NCI-H1105 treated with DMSO at 0.1 percent for 48 hours (cell line): ENCODE measurements at places on chromosomes 11 and 22.

DNA sequence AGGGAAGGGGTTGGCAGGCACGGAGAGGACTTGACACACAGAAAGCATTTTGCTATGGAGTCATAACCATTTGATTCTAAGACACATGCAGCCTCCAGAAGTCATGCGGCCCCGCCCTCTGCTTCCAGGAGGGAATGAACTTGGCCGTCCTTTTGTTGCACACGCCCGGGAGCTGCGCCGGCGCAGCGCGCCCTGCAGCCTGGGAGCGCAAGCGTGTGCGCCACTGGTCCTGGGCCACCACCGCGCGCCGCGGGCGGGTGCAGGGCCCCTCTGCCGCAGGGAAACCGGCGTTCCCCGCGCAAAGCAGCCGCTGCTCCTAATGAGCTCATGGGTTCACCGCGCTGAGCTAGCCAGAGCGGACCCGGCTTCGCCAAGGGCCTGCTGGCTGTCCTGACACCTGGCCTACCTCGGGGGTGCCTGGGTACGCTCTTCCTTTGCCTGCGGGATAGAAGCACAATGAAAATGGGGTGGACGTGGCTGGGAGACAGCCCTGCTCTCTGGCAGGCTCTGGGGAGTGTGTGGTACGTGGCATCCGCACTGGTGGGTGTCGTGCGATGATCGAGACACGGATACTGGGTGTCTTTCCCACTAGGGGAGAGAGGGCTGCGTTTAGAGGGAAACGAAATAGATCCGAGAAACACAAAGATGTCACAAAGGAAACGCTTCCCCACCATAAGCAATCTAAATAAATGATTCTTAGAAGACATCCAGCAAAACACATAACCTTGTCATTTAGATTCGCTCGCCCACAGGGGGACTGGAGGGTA is 669 bp downstream of the MICAL3 start:
- DNase-seq, result peak; percentile 79

- no peak for DNase-seq
These were observed 105.7 kb downstream of the MICAL2 start for GRCh38 chr11:12216041-12216451.

GRCh38 chr11:33582636-33583325 is 117.8 kb downstream of the C11orf91 start:
- no peak for DNase-seq

DNA sequence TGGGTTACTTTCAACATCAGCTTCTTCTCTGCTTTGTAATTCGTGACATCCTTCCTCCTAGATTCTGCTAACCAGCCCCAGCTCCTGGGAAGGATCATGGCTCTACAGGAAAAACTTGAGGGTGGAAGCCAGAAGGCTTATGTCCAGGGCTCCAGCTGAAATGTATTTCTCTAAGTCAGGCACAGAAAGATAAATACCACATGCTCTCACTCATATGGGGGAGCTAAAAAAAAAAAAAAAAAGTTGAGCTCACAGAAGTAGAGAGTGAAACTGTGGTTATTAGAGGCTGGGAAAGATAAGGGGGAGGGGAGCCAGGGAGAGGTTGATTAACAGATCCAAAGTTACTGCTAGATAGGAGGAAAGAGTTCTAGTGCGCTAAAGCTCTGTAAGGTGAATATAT is 74.9 kb downstream of the DSCAML1 start:
- DNase-seq, result no peak

DNA sequence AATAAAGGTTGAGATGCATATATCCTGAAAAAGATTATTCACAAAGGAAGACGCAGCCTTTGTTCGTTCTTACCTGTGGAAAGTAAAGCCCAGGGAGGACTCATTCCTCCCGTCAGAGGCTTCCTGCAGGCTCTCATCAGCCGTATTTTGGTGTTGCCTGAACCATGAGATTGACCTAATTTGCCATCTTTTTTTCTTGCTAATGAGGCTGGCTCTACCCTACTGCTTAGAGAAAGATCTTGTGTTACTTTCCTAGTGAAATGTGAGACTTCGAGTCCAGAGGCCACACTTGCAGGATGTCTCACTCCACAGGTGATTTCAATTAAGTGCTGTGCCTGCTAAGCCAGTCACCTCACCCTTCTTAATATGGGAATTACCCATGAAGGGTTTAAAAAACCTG is 269.9 kb downstream of the NTM start:
- no peak for DNase-seq

DNA sequence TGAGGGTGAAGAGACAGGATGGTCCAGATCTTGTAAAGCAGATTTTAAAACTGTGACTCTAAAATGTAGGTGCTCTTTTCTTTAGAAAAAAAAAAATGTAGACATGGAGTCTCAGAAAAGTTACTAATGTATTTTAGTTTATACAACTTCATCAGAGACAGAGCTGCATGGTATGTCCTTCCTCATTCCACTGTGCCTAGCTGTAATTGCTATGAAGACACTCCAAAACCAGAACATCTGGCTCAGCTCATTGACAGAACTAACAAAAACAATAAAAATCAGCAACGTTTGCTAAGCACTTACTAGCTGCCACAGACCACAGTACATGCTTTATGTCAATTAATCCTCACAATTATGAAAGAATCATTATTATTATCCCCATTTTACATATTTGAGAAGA is 160.7 kb downstream of the BARX2 start:
- no peak for DNase-seq

DNA sequence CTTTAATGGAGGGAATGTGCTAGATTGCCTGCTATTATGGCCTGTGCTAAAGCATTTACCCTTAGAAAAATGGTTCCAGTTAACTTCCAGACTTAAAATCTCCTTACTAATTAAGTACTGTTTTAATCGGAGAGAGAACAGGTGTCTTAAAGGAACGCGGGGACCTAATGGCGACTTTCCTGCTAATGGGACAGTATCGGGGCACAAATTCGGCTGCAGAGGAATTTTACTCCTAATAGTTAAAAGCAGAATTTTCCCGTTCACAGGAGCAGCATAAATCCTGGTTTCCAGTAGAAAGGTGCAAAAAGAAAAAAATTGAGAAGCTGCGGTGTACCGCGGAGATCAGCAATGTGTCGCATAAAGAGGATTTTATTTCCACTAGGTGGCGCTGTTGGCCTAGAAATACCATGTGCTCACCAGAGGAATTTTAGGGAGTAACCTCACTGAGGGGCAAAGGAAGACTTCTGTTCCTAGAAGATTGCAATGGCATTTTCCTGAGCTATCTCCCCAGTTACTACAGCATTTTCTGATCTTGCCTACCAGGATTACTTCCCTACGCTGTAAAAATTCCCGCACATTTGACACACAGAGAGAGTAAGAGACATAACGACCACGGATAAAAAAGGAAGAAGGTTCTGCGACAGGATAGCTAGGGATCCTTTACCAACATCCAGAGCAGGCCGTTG is 44.5 kb downstream of the ZNF280B start:
- DNase-seq, result peak; percentile 49

GRCh38 chr11:118167906-118168305 is 8.5 kb downstream of the SCN2B start:
- no peak for DNase-seq

DNA sequence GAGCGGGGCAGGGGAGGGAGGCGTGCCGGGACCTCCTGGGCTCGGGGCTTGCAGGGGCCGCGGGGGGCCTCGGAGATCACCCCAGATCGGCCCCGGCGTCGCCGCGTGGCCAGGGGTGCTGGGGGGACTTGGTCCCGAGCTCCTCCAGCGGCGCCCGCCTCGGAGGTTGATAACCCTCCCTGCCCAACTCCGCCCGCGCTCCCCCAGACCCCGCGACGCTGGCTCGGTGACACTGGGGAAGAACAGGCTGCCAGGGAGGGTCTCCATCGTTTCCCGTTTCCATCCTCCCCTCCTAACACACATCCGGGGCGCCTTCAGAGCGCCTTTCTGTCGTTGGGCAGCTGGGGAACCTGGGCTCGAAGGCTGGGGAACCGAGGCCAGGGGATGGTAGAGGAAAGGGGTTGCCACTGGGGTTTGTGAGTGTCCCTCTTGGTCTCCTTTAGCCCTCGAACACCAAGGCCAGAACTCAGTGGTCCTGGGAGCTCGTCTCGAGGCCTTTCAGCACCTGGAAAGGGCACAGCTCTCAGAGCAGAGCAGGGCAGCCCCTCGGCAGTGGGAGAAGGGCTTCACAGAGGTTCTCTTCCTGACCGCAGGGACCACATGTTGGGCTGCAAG is 431 bp downstream of the SLC37A2 start:
- no peak for DNase-seq

DNA sequence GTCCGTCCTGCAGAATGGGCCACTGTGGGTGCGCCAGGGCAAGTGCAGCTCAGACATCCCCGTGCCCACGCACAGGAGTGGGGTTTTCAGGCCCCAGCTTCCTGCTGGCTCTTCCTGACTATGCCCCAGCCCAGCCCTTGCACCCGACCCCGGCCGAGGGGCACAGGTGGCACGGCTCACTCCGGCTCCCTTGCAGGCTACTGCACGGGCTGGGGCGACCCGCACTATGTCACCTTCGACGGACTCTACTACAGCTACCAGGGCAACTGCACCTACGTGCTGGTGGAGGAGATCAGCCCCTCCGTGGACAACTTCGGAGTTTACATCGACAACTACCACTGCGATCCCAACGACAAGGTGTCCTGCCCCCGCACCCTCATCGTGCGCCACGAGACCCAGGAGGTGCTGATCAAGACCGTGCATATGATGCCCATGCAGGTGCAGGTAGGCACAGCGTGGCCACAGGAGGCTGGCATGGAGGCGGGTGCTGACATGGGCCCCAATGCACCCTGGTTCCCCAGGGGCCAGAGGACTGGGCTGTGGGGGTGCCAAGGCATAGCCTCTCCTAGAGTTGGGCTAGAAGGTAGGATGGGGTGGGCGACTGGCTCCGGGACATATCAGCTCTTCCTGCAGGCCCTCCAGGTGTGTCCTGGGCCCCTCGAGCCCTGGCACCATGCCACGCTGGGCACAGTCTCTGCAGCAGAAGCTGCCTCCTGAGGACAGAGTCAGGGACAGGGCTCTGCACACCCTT is 27.7 kb downstream of the MUC2 start:
- DNase-seq, result no peak

DNA sequence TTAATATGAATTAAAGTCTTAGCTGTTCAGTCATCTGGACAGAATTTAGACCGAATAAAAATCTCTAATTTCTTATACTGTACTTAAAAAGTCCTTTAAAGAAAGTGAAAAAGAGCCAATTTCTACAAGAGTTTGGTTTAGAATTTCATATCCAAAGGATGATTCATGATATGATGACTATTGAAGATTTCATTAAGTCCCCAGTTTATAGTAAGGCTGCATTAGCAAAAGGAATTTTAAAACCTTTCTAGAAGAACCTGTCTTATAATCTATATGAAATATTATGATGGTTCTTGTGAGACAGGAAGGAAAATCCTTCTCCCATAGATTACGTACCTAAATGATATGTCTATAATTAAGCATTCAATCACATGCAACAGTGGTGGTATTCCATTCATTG is 34.8 kb downstream of the TSG101 start:
- no peak for DNase-seq

DNA sequence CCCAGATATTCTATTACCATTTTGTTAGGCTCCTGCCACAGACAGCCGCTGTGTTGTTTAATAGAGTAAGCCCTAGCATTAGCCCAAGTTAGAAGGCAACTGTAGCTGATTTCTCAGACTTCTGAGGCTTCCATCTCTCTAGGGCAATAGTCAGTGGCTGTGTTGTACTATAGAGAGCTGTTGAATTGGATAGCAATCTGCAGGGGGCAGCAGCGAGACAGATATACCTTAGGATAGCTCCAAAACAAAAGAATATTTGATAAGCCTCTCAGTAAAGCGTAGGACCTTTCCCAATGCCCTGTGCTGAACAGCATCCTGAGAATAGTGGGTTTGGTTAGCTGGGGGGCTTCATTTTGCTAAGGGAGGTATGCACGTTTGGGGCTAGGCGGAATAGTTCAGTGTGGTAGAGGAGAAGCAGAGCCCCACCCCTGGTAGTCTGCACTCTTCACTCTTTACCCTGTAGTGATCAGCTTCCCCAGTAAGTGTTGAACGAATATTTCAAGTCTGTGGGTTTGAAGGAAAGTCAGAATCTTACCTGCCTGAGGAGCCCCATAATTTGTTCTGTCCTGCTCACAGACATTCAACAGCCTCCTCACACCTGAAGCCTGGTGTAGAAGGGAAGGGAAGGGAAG is 515.1 kb downstream of the INSC start:
- DNase-seq, result no peak

- DNase-seq, result no peak
These were observed 997 bp upstream of the CDHR5 start for GRCh38 chr11:625636-626268.

GRCh38 chr11:19246816-19247215 is 6.1 kb upstream of the E2F8 start:
- no peak for DNase-seq

DNA sequence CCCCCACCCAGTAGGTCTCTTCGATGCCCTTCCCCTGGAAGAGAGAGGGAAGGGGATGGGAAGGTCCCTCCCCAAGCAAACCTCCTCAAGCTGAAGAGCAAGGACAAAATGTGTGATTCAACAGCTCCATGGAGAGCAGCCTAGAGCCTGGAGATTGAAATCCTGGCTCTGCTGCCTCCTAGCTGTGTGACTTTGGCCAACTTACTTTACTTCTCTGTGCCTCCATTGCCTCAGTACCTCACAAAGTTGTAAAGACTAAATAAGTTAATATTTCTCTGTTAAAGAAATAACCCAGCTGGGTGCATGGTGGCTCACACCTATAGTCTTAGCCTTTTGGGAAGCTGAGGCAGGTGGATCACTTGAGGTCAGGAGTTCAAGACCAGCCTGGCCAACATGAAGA is 21.1 kb upstream of the LRRC32 start:
- no peak for DNase-seq

GRCh38 chr11:2129308-2129698 is 9.9 kb downstream of the IGF2 start:
- no peak for DNase-seq

- no peak for DNase-seq
These were observed 13.7 kb downstream of the EHD1 start for GRCh38 chr11:64864473-64865285.

GRCh38 chr11:16160146-16160545 is 196.2 kb downstream of the SOX6 start:
- no peak for DNase-seq

- no peak for DNase-seq
These were observed 53.6 kb downstream of the SYT13 start for GRCh38 chr11:45232341-45233080.

- DNase-seq, result no peak
These were observed 127.1 kb downstream of the CHST1 start for GRCh38 chr11:45538363-45538762.

DNA sequence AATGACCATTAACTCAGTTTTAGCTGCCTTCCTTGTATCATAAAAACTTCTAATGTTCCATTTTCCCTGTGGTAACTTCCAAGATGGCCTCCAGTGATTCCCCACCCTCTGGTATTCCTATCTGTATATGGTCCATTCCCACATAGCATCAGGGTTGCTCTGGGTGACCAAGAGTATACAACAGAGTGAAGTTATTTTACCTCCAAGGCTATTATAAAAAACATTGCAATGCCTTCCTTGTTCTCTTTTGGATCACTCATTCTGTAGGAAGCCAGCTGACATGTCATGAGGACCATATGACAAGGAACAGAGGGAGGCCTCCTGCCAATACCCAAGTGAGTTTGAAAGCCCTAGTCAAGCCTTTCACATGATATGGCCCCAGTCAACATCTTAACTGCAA is 30.1 kb downstream of the ZNF280B start:
- DNase-seq, result no peak

- no peak for DNase-seq
These were observed 1251.7 kb upstream of the RAG2 start for GRCh38 chr11:37849706-37850105.
